ENCODE measurements at places on chromosomes 12 and 14.

DNA sequence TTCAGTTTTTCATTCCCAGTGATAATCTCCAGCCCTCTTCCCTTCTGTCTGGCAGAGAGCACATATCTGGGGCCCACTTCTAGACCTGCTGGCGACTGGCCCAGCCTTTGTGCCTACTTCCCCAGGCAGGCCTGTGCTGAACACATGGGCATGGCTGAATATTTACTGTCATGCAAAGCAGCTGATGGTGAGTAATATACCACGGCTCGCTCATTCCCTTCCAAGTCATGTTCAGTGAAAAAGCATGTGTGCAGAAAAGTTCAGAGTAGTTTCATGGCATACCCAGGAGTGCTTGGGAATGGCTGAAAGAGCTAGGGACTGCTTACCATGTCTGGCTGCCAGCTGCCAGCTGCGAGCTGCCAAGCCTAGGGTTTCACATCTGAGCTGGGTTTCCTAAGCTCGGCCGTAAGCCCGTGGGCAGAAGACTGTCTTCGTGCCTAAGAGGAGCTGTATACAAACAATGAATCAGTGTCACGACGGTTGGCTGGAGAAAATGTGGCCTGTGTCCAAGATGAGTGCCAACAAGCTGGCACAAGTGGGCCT, 179.9 kb upstream of the PELI2 start:
- no peak for DNase-seq

DNA sequence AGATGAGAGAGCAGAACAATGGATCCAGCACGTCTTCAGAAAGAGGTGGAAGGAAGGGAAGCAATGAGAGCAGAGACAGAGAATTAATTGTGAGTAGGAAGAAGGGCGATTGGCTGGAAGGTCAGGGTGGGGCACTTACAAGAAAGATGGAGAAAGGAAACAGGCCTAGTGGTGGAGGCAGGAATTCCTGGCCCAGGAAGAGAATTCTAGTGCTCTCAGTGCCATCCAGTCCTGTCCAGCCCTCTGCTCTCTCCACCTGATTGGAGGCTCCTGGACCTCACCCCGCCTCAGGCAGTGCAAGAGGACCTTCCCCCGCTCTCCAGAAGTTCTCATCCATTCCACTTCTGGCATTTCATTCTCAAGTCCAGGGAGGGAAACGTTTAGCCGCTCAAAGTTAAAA, 43.0 kb downstream of the NGB start:
- DNase-seq, result no peak

DNA sequence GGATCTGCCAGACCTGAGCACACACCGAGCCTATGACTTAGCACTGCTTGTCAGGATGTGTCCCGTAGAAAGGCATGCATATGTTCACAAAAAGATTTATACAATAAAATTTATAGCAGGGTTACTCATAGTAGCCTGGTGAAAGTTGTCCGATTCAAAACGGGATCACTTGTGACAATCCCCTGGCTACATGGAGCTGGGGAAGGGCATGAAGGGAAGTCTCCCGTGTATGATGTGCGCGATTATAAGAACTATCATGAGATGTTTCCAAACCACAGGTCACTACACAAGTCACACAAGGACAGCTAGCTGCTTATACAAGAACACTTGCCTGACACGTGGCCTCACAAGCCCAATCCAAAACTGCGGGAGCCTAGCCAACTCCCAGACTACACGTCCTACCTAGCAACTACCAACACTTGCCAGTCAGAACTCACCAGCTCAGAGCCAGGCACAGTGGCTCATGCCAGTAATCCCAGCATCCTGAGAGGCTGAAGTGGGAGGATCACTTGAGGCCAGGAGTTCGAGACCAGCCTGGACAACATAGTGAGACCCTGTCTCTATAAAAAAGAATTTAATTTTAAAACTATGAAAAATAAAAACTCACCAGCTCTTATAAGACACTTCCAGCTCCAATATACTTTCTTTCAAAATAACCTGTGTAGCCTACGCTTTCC, 7.5 kb upstream of the CDCA4 start:
- no peak for DNase-seq

DNA sequence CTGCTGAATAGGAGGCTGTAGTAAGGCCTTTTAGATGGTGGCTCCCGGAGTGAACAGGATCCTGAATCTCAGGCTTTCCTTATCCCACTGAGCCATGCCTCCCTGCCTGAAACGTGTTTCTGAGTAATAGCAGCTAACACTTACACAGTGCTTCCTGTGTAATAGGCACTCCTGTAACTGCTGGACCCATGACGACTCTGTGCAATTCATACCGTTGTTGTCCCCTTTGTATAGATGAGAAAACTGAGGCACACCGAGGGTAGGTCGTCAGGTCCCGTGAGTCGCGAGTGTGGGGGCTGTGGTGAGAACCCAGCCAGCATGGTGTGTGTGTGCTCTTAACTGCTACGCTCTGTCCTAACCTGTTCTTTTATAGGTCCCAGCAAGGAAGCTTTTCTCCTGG, 193.6 kb downstream of the CACNA1C start:
- no peak for DNase-seq

DNA sequence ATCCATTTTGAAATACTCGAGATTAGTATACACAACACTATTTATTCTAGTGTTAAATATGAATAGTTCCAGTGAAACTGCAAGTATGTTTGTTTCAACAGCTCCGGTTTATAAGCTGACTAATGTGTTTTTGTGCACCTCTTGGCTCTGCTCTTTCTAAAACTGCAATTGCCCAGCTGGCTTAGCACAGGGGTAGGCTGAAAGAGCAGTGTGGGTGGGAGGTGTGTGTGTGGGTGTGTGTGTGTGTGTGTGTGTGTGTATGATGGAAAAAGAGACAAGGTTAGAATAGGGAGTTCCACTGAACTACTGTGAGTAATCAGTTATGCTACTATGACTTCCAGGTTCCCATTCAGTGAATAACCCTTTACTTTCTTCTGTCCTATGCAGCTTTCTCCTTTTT, 37.8 kb upstream of the DDHD1 start:
- no peak for DNase-seq

Data from HuH-7.5 (cell line).